ENCODE measurements at places on chromosomes 1 and 21.

DNA sequence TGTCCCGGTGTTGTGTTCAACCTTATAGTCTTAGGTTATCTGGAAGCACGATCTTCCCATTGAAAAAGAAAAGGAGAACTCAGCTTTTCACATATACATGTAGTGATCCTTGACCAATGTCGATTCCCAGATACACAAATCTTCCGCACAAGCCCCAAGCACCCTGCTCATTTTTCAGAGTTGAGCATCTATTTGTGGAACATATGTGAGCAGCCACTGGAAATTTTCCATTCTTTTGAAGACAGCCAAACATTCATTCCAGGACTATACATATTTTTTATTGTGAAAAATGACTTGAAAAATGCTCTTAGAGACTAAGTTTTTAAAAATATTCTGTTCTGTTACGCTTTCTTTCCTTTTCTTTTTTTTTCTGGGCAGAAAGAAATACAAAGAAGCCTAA, 371.9 kb downstream of the RGS7 start:
- no peak for DNase-seq

DNA sequence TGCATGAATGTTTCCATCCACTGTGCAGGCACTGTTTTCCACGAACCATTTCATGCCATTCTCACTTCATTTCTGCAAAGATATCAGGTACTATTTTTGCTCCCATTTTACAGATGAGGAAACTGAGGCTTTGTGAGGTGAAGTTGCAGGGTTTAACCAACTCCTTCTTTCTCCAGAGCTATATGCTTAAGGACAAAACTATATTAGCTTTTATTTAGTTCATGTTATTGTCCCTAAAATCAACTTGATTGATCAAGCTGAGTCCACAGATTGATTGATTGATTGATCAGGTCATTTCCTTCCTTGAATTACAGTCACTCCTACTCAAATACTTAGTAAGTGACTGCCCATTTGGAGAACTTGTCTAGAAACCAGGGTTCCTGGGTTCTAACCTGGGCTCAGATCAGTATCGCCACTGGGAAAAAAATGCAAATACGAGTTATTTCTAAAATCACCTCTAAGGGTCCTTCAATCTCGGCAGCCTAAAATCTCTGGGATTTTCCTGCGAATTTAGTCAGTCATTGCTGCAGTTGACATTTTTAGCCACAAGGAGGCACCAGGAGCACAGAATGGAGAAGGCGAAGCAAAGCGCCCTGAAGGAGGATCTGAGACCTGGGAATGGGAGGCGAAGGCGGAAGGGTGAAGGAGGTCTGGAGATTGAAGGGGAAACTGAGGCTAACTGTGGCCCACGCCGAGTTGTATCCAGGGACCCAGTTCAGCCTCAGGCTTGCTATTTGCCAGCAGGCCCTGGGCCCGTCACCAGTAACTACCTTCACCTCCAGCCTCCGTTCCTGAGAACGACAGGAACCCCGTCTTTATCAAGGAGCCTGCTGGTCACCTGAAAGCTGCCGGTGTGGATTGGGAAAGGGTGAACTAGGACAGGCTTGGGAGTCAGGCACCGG, 14.3 kb upstream of the MUL1 start:
- peak; percentile 42 for DNase-seq

- no peak for DNase-seq
Measured at GRCh38 chr1:65670518-65670917, 122.2 kb upstream of the PDE4B start.

- no peak for DNase-seq
Measured at GRCh38 chr1:65844821-65845534, 52.3 kb downstream of the PDE4B start.

DNA sequence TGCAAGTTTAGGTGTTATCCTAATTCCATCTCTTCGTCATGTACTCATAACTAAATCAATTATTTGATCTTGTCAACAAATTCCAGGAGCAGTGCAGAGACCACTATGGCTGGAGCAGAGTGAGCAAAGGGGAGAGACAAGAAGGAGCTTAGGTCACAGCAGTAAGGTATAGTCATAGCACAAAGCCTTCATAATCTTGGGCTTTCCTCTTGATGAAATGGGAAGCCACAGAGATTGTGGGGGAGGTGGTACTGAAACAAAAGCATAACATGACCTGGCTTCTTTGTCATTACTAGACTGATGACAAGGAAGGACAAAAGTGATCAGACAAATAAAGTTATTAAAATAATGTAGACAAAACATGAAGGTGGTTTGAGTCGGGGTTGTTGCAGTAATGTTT, 60.1 kb upstream of the PTGS2 start:
- no peak for DNase-seq

DNA sequence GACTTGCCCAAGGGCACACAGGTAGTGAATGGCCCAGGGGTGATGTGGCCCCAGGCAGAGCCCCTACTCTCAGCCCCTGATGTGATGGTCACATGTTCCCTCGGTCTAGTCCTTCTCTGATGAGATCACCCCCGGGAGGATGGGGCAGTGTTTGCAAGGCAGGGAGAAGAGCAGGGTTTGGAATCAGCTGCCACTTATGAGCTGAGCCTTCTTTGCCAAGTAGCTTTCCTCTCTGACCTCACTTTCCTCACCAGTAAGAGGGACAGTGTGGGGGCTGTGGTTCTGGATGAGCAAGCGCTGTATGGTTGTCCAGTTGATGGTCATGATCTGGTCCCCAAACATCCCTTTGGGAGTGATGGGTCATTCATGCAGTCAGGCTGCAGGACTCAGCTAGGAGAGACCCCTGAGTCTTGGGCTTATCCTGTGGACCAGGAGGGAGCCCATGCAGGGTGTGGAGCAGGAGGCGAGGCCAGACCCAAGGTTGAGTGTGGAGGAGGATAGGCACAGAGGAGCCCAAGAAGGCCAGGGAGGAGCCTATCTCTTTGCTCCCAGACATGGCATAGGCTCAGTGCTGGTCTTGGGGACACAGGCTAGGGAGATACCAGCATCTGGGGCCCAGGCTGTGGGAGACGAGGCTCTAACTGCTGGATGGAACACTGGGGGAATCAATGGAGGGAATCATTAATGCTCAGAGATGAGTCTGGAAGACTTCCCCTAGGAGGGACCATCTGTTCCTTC, 15.9 kb upstream of the PEAR1 start:
- DNase-seq: no peak

GRCh38 chr1:216894494-216894893, 171.3 kb upstream of the ESRRG start:
- no peak for DNase-seq

DNA sequence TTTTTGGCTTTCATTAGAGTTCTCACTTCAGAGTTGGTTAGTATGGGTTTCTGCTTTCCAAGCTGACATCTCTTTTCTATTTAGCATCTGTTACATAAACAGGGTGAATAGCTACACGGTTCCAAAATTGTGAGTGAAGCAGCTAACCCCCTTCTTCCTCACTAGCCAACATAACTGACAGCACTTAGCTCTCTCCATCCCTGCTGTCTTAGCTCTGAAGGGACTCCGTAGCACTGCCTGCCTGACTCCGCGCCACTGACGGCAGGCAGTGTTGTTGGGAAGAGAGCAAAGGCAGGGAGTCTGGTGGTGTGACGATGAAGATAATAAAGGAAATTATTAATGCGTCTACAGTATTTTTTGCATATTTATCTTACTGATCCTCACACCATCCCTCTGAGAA, 247.0 kb downstream of the PTBP2 start:
- no peak for DNase-seq

GRCh38 chr1:100536031-100536430, 1.9 kb upstream of the GPR88 start:
- no peak for DNase-seq

- DNase-seq: no peak
Measured at GRCh38 chr1:54610601-54611580, 12.4 kb downstream of the FAM151A start.

DNA sequence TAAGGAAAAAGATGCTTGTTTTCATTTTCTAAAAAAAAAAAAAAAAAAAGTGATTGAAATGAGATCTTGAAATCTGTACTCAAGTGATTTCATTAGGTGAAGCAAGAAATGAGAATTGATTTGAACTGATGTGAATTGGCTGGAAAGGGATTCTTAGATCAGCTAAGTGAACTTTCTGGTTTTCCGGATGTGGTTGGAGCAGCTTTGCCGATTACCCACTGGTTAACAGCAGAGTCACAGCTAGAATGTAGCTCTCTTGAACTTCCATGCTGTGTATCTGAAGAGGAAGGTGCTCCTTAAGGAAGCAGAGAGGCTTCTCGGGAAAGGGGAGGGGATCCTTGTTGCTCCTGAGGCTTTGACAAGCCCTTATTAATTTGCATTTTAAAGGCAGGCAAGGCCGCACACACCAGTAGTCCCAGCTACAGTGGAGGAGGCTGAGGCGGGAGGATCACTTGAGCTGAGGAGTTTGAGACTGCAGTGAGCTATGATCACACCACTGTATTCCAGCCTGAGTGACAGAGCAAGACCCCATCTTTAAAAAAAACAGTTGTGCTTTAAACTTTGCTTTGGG, 28.7 kb upstream of the PWP2 start:
- no peak for DNase-seq

- no peak for DNase-seq
Measured at GRCh38 chr1:167938080-167938636, 1.3 kb upstream of the MPC2 start.

GRCh38 chr1:62462370-62462769, 25.5 kb downstream of the USP1 start:
- DNase-seq: no peak

DNA sequence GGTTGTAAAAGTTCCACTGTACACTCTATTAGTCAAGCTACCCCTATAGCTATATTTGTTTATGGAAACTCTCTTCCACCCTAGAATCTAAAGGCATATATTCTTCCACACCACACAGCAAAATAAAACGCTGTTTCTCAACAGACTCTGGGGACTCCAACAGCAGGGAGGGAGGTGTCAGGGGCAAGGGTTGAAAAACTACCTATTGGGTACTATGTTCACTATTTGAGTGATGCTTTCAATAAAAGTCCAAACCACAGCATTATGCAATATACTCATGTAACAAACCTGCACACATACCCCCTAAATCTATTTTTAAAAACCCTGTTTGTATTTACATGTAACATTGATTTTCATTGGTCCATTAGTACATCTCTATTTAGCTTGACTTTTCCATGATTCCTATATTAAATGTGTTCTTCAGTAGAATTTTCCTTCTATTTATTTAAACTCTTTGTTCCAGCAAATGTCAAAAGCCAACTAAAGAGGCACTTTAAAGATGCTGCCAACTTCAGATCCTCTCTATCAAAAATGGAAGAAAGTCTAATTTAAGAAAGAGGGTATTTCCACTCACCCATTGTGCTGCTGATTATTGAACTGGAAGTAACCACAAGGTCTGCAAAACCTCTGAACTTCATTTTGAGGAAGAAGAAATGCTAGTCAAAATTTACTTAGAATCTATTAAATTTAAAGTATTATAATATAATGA, 26.2 kb downstream of the RGS7 start:
- no peak for DNase-seq

DNA sequence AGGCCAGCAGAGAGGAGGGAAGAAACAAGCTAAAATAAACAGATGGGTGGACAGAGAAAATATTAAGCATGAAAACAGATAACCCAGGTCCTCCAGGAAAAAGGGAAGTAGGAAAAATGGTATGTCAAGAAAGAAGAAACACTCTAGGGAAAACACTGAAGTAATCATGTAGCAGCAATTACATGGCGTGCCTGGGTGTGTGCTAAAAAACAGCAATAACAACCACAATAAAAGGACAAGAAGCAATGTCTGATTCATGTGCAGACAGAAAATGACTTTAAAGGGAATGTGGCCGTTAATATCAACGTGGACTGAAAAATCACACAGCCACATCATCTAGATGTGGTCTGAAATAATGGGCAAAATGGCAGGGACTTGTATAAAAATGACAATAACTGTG, 369.7 kb downstream of the PTBP2 start:
- DNase-seq: no peak

DNA sequence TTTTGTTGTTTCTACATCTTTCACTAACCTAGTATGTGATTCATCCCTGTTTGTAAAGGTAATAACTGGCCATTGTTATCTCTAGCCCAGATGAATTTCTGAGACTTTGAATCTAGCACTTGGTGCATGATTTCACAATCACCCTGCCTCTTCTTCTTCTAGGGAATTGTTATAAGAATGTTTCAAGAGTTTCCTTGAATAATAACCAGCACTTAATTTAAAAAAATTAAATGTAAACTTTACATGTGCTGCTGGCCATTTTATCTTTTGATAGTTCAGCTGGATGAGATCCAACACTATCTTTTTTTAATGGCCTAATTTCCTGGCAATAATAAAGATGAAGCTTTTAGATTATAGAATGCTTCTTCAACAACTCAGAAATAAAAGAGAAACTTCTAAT, 31.8 kb downstream of the UBE2U start:
- no peak for DNase-seq

DNA sequence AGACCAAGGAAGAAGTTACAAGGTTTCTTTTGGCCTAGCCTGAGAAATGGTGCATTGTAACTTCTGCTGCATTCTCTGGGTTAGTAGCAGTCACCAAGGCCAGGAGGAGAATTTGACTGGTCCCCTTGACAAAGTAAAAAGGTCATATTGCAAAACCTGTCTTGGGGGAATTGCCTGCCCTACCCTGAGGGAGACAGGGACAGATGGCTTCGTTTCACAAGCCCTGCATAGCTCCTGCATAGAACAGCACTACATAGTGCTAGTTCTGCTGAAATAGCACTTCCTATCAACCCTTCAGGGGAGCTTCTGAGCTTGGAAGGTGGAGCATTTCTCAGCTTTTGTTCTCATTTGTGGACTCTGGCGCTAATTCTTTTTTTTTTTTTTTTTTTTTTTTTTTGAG, 20.4 kb upstream of the AK2 start:
- no peak for DNase-seq

DNA sequence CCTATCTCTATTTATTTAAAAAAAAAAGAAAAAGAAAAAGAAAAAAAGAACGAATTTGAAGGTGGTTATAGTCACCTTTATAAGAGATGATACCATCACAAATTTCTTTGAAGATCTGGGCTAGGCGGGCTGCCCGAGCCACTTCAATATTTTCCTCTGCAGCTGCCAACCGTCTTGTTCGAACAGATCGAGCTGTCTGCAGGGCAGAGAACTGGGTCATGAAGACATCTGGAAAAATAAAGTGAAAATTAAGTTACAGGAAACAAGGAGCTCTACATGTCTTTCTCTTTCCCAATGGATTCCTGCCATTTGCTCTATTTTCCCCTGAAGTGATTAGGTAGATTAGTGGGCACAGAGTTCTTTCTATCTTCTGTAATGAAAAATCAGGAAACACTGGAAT, 31.9 kb downstream of the RUSC1 start:
- DNase-seq: no peak

GRCh38 chr1:118717893-118718292, 270.2 kb downstream of the TBX15 start:
- DNase-seq: no peak

DNA sequence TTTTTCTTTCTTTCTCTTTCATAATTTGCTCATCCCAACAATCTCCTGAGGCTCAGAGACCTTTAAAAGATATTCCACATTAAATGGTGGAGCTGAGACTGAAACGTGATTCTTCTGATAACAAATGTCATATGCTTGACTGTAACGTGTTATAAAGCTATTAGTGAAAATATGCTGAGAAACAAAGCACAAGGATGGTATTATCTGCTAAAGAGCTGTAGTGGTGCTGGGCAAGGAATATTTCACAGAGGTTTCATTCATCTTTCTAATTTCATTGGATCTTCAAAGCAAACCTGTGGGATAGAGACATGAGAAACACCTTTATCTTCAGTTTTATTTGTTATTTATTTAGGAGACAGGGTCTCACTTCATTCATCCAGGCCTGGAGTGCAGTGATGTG, 98.1 kb upstream of the WLS start:
- no peak for DNase-seq

GRCh38 chr1:107555578-107555977, 409.4 kb downstream of the VAV3 start:
- no peak for DNase-seq

Measured in stimulated activated CD4-positive, alpha-beta T cell treated with anti-CD3 and anti-CD28 coated beads, Interleukin-4, amount 100 ng/mL, for 4 hours (primary cell).